ENCODE measurements at places on chromosomes 12 and 14. TPM values are rescaled to one million over a fixed set of nuclear protein-coding genes. Genes with fewer than 3 reads are reported as not detected.

Gene CFAP251
- 1.9 TPM for polyA plus RNA-seq

Gene RNASE2
- 0.65 TPM for polyA plus RNA-seq

Gene DDX11
- polyA plus RNA-seq, result 27.5 TPM

Gene FGF23
- 0.09 TPM for polyA plus RNA-seq

Gene LRTM2
- polyA plus RNA-seq, result 0.55 TPM

Gene ITGB7
- 0.46 TPM for polyA plus RNA-seq

Gene DAO
- not detected for polyA plus RNA-seq

Gene ALX1
- not detected for polyA plus RNA-seq

Gene OR4K14
- not detected for polyA plus RNA-seq

Gene LRP1-AS
- polyA plus RNA-seq, result 0.71 TPM

Gene EPYC
- not detected for polyA plus RNA-seq

Gene HOXC10
- 48.6 TPM for polyA plus RNA-seq

Gene OTX2
- not detected for polyA plus RNA-seq

Gene CHD8
- polyA plus RNA-seq, result 40.0 TPM

Gene IFNG-AS1
- 0.76 TPM for polyA plus RNA-seq

Gene AMN1
- polyA plus RNA-seq, result 8.3 TPM

Gene EIF4B
- 403 TPM for polyA plus RNA-seq

Gene ERG28
- 14.3 TPM for polyA plus RNA-seq

Gene CLEC2D
- 12.9 TPM for polyA plus RNA-seq

Gene TRPV4
- 1.4 TPM for polyA plus RNA-seq

Gene PTPN6
- 7.1 TPM for polyA plus RNA-seq

Gene PLBD1
- polyA plus RNA-seq, result 26.9 TPM

Data from muscle of back (tissue), 13 donors.